ENCODE measurements at places on chromosomes 12 and 14.

DNA sequence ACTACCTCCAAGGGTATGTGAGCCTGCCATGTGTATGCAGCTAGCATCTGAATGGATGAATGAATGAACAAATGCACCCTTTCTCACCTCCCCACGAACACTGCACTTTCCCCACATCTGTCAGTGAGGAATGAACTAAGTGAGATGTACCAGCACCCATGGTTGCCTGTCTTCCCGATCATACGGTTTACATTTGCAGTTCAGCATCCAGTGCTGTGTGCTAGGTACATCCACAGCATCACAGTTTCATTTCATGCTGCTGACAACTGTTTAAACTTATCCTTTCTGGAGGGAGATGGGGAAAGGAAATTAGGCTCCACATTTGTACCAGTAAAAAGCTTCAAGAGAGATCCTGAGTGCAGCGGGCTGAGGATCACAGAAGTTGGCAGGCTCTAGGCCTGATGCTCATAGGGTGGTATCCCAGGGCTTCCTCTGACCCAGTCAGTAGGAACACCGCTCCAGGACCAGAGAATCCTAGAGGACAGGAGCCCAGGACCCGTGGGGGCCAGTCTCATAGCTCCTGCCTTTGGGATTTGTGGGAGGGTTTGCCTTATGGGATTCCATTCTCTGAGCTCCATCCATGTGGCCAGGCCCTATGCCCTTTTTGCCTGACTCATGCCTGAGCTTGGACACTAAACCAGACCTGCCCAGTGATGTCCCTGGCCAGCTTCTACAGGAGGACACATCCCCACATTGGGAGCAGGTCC, 294.5 kb downstream of the CACNA1C start:
- no peak for DNase-seq

DNA sequence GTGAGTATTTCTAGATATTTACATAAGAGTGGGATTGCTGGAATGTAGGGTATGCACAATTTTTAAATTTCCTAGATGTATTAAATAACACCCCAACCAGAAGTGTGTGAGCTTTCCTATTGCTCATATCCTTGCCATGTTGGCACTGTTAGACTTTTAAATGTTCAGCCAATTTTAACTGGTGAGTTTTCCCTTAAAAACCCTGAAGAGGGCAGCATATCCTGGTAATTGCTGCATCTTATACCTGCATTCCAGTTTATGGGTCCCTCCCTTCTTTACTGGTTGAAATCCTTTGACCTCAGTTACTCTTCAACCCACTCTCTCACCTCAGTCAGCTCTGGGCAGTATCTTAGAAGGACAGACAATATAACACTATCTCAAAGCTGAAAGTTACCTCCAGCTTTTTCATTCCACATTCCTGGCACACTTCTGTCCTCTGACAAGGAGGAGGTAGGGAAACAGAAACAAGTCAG, 270.6 kb downstream of the PAWR start:
- no peak for DNase-seq

DNA sequence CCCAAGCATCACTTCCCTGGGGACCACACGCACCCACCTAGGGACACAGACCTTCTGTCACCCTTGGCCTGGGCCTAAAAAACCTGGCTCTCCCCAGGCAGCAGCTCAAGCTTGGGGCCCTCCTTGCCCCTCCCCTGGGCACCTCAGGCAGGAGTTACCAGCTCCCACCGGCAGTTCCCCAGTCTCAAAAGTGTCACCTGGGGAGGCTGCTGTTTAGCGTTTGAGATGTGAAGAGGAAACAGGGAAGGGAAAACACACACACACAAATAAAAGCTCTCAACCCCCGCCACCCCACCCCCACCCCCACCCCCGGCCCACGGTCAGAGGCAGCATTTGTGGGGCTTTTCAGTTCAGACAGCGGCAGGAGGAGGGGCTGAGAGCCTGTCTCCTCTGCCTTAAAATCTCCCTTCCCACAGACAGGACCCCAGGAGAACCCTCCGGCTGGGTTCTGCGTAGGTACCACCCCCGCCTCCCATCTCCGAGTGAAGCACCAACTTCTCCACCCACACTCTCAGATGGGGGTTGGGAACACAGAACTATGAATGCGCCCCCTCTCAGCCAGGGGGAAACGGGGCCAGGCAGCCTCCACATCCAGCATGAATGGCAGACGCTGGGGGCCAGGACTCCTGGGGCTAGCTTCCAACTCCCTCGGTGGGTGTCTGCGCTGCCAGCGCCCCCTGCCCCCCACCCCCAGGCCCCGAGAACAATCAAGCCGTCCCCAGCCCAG, 3.0 kb downstream of the NCOR2 start:
- DNase-seq = no peak

DNA sequence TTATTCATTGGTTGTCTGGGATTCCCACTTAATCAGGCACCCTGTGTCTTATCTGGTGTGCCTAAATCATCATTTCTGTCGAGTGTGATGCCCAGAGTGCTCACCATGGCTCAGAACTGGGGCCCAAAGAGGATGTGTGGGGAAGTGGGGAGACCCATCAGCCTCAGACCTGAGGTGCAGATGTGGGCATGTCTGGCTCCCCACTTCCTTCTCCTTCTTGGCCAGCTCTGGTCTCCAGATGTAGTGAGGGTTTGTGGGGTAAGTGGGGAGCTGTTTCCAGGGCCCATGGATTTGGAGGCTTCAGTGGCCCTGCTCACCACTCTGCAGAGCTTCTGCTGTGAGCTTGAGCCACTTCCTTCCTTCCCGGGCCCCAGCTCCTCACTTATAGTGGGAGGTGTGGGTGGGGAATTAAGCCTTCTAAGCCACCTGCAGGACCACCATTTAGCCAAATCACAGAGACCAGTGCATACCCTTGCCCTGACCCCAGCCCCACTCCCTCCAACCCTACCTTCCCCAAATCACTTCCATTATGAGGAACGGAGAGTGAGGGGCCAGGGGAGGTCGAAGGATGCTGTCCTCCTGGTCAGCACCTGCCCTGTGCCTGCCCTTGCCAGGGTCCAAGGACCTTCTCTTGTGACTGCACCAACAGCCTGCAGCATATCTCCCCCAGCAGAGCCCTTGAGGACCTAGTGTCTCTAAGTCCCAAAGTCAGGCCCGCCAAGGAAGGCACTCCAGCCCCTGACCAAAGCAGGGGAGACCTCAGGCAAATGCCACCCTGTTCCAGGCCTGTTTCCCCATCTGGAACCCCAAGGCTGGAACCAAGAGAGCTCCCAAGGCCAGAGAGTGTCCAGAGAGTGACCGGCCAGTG, 278.2 kb upstream of the RTL1 start:
- no peak for DNase-seq

DNA sequence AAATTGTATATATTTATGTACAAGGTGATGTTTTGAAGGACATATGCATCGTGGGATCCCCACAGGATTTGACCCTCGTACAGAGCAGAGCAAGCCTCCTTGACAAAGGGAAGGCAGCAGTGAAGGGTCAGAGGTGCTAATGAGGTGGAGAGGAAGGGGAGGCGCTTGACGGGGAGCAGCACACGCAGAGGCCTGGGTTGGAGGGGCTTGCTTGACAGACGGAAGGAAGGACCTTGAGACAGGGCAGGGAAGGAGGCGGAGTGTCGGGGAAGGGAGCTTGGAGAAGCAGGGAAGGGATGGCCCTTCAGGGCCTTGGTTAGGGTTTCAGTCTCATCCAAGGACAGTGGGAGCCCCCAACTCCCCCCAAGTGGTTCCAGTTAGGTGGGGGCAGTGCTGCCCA, 52.6 kb downstream of the ZNF664 start:
- no peak for DNase-seq

DNA sequence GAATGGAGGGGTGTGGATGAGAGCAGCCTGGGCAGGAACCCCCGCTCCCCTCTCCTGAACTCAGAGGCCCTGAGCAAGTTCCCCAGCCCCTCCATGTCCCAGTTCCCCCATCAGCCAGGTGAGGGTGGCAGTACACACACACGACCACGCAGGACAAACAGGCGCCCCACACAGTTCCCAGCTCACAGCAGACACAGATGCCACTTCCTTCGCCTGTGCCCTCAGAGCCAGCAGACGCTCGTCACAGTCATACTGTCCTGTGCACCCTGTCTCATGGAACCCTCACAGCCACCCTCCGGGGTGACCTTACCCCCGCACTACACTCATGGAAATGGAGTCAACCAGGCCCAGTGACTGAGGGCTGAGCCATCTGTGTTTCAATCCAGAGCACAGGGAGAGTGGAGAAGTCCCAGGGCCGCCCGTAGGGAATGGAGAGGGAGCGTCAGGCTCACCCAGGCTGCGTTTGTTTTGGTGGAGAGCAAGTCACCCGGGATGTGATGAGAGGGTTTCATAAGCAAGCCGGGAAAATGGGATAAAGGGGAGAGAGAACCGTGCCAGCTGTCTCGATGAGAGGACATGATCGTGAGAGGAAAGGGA, 47.5 kb upstream of the DYNC1H1 start:
- no peak for DNase-seq

DNA sequence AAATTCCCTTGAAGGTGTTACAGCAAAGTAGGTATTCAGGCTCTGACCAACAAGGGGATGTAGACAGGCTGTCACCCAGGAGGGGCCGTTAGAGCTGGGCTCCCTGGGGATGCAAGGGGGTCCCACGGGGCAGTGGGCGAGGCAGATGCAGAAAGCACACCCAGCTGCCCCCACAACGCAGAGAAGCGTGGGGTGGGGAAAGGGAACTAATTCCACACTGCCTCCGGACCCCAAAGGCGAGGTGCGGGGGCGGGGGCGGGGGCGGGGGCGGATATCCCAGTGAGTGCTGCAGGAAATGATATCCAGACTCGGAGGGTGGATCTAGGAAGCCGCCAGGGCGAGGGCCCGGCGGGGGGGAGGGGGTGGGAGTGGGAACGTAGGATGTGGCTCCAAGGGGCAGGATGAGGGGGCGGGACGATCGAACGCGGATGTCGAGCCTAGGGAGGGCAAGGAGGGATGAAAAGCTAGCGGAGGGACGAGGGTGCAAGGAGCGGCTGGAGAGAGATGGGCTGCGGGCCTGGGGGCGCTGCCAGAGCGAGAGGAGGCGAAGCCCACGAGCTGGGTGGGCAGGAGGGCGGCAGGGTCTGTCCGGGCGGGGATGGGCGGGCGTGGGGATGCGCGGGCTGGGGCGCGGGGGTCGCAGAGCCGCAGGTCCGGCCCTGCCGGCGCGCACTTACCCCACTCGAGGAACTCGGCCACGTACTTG, 874 bp downstream of the CDC42BPB start:
- DNase-seq = no peak

GRCh38 chr12:1738446-1738845, 47.6 kb downstream of the ADIPOR2 start:
- DNase-seq = no peak

- DNase-seq = no peak
These were observed 33.9 kb upstream of the NAV3 start for GRCh38 chr12:77796775-77797174.

DNA sequence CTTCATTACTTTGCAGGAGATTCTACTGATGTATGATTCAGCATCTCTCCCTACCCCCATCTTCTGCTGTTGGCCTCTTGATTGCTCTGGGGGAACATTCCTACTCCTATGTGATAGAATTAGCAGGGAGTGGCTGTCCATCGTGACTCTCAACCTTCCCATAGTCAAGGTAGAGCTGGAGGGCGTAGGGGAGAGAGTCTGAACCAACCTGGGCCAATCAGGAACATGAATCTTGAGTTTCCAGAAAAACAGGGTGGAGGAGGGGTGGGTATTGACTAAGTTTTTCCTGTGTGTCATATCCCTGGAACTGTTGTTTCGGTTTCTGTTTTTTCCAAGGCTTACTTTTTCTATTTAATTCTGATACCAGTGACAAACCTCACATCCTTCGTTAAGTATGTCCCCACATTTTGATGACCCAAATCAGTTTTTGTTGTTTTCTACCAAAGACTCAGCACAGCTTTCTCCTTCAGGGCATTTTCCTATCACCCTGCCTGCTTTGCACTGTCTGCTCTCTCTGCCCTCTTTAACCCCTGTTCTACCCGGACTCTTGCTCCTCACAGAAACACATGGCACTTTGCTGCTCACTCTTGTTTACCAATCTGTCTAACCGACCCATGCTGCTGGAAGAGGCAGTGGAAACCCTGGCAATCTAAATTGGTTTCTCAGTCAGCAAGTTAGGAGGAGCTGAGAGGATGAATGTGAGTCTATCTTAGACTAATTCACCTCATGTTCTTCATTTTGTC, 1428.3 kb downstream of the AACS start:
- no peak for DNase-seq

- no peak for DNase-seq
These were observed 60.7 kb downstream of the GALNT8 start for GRCh38 chr12:4780641-4781611.

DNA sequence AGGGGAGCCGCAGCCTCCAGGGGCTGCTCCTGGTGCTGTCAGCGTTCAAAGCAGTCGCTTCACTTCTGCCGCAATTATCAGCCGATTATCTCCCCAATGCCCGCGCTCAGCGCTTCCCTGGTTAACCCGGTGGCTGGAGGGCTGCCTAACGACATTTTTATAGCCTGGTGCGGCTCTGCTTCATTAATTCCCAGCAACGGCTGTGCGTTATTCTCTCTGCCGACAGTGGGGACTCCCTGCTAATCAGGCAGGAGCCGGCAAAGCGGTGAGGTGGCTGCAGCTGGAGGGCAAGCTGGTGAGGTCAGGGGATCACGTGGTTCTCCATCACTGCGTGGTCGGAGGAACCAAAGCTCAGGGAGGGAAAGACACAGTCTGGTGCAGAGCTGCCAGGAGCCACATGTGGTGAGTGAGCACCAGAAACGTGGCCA, 62.9 kb downstream of the GLRX5 start:
- DNase-seq = no peak

- DNase-seq = no peak
These were observed 1.1 kb downstream of the ADSS1 start for GRCh38 chr14:104724981-104725771.

- no peak for DNase-seq
These were observed 579 bp upstream of the BLOC1S1 start for GRCh38 chr12:55715169-55715764.

- no peak for DNase-seq
These were observed 277.6 kb downstream of the SOX5 start for GRCh38 chr12:23671881-23672280.

GRCh38 chr12:122265886-122266229, 436 bp downstream of the VPS33A start:
- peak; percentile 19 for DNase-seq

GRCh38 chr12:130226126-130226525, 63.9 kb downstream of the FZD10 start:
- DNase-seq = no peak

DNA sequence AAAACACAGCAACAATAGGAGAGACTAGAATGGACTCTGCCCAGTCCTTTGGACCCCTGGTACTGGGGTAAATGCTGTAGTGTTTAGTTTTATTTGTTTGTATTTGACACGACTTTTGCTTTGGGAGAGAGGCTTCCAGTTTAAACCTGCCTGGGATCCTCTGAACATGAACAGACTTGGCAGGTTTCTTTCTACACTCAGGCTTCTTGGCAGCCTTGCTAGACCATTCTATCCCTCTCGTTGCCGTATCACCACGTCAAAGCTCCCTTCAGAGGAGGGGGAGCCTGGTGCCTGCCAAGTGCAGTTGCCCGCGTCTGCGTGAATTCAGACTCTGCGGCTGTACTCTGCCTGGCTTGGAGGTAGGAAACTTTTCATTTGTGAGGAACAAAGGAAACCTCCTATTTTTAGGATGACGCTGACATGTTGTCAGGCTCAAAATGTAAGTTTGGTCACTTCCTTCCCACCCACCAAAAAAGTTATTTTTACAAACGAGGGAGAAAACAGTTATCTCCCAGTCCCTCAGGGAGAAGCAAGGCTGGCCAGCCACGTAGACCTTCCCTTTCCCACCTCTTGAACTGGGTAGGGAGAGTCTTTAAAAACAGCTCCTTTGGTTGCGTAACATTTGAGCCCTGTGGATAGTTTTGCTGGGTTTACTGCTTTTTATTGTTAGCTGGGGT, 25.9 kb downstream of the CD9 start:
- DNase-seq = no peak

Measured in stimulated activated CD4-positive, alpha-beta T cell treated with anti-CD3 and anti-CD28 coated beads, Interleukin-1b, Interleukin-23, amount 100 ng/mL, for 4 hours (primary cell).